GM12865 (cell line): ENCODE measurements at places on chromosomes 11 and 22.
A peak's percentile ranks its signal among the peaks of the same experiment; 100 is the strongest.

- no peak for DNase-seq
Measured at GRCh38 chr22:37778370-37779009, 29.2 kb upstream of the GCAT start.

GRCh38 chr22:20268279-20269012, at the start of gene RTN4R:
TSS of gene RTN4R (minus strand) at chr22:20268318. CDS start at chr22:20268092, 226 bp downstream.
- peak; percentile 44 for DNase-seq

DNA sequence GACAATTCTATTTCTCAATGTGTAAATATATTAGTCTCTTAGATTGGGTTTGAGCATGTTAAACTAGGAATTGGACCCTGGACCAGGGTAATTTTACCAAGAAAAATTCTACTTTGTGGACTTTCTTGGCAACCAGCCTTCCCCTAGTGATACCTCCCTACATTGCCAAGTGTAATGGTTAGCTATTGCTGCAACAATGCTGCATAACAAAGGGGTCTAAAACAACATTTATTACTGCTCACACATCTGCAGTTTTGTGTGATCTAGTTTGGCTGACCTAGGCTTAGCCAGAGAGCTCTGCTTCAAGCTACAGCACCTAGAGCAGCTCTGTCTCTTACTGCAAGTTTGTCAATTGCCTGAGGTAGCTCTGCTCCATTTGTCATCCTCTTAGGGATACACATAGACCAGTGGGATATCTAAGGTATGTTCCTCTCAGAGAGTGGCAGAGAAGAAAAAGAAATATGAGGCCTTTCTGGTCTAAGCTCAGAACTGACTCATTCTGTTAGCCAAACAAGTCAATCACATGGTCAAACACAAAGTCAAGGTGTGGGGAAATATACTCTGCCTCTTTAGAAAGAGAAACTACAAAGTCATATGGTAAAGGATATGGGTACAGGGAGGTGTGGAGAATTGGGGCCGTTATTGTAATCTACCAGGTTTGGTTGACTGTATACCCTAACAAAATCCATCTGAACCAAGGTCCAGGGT, 2.0 kb upstream of the LAYN start:
- DNase-seq: no peak

DNA sequence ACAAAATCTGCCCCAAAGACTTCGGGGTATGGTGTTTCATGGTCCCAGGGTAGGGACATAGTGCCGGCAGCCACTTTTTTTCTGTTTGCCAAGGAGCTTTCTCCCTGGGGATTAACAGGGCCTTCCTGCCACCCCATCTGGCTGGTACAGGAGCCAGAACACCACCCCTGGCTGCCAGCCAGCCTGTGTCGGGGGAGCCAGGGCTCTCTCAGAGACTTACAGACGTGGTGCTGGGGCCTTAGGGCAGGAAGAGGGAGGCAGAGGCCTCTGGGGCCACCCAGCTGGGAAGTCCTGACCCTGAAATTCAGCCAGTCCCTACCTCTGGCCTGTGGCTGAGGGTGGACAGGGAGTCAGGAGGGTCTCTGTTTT, 52.4 kb upstream of the CDON start:
- DNase-seq: no peak

- peak; percentile 70 for DNase-seq
Measured at GRCh38 chr11:67118181-67118766, 789 bp upstream of the KDM2A start.

GRCh38 chr11:18700375-18700774, 1.8 kb downstream of the TMEM86A start:
- no peak for DNase-seq

- DNase-seq: no peak
Measured at GRCh38 chr11:6565988-6566703, 37.3 kb downstream of the RRP8 start.

DNA sequence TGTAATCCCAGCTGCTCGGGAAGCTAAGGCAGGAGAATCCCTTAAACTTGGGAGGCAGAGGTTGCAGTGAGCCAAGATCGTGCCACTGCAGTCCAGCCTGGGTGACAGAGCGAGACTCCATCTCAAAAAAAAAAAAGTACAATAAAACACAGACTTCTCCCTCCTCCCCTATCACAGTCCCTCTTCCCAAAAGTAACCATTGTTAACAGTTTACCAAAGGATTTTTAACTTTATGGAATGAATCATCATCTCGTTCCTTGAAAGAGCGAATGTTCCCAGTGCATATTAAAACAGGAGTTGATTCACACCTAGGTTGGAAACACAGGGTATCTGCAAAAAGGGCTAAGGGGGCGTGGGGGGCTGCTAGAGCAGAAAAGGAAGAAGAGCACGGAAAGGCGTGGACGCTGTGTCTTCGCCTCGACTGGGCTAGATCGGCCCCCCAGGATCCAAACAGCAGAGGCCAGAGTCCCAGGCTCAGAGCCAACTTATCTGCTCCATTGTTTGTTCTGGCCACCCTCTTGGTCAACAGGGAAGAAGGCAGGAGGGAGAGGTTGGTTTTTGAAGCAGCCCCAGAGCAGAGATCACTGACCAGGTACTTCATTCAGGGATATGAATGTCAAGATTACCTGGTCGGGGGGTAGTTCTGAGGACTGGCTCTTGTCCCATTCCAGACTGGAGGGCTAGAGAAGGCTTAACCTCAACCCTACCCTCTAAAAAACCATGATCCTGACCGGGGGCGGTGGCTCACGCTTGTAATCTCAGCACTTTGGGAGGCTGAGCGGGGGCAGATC, 2.1 kb upstream of the AHNAK start:
- no peak for DNase-seq

DNA sequence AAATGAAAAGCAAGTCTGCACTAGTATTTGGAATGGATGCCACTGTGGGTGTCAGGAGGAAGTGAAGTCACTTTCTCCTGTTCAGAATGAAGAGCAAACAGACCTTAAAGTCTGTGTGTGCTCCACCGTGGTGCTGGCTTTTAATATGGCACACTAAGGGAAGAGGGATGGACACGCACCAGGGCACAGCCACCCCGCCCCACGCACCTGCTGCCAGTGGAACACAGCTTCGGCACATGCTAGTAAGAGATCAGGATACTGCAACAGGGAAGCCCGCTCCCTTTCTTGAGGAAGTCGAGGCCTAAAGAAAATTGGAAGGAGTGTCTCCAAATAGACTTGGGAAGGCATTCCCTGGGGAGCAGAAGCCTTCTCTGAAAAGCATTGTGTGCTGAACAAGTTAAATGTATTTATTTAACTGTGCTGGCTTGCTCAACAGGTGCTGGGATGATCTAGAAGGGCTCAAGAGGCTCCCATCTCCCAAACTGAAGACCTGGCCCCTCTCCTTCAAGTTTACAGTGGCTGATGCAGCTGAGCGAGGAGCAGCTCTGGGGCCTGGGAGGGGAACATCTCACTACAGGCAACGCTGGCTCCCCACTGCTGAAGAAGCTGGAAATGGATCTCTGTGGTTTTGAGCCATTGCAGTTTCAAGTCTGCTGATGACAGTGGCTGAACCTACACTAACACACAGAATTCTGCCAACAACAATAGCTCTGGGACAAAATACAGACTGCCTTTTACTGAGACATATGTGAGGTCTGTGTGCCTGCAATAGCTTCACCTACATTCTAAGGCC, 504.6 kb upstream of the B3GAT1 start:
- no peak for DNase-seq

GRCh38 chr11:121909596-121909995, 206.4 kb downstream of the BLID start:
- no peak for DNase-seq

DNA sequence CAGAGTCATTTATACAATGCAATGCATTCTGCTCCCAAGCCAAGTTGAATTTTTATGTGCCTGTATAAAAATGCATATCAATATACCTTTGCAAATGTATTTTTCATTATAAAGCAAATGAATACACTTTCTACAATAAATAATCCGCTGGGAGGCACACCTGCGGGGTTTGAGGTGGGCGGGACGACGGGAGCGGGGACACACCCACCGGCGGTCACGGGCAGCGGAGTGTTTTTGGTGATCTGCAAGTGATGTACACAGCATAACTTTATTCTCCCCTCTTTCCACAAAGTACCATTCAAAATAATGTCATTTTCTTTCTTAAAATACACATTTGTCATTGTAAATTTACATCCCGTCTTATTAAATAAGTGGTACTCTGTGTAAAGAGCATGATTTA, 54.1 kb downstream of the BRD1 start:
- no peak for DNase-seq

DNA sequence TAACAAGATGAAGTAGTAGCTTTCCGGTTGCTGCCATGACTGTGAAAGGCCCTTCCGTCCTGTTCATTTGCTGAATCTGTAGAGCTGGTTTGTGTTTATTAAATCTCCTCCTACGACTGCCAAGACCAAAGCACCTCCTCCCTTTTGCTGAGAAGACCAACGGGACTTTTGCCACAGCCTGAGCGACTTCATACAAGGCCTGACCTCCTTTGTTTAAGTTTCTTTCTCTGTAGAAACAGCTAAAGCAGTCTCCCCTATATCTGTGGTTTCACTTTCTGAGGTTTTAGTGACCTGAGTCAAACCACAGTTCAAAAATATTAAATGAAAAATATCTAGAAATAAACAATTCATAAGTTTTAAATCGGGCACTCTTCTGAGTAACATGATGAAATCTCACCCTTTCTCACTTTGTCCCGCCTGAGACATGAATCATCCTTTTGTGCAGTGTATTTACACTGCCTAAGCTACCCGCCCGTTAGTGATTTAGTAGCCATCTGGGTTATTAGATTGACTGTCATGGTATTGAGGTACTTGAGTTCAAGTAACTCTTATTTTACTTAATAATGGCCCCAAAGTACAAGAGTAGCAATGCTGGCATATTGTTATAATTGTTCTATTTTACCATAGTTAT, 119.1 kb upstream of the LRRC4C start:
- peak; percentile 64 for DNase-seq

DNA sequence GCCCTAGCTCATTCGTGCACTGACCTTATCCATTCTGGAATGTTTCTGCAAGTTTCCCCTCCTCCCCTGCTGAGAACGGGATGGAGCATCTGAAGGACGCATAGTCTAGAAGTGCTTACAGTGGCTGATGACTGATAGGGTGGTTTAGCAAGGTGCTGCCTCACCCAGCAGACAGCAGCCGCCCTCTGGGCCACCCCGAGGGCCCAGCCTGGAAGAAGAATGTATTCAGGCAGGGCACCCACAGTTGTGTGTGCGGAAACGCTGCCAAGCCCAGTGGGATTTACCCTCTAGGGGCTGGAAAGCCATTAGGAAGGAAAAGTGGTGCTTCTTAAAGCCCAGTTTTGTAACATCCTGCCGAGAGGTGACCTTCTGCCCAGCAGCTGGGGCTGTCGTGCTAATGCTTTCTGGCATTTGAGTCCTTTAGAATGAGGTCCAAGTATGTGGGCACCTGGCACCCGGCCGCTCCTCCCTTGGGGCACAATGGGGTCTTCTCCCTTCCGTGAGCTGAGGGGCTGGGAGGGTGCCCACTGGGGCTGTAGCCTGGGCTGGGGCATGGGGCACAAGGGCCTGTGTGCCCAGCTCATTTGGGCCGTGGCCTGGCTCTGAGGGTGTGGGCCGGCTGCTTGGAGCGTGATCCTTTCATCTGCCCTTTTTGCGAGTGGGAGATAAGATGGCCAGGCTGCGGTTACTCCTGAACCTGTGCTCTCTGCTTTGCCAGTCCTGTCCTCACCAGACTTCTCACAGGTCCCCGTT, 14.4 kb downstream of the FBLN1 start:
- DNase-seq: no peak

- no peak for DNase-seq
Measured at GRCh38 chr11:45391168-45391850, 105.2 kb upstream of the SYT13 start.

DNA sequence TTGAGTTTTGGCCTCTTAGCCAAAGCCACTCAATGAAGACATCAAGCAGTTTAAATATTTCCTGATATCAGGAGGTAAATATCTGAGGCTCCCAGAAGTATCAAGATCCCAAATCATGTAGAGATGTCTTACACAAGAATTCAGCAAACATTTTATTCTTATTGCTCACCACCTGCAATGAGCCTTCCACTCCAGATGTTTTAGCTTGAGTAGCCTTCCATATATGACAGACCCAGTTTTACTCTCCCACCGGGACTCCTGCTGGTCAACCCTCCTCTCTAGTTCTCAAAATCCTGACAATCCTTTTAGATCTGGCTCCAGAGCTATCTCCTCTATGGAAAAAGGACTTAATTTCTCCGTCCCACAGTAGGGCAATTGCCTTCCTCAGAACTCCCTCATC, 404.4 kb downstream of the KCNA4 start:
- no peak for DNase-seq

GRCh38 chr22:49727191-49727880, 100.3 kb downstream of the BRD1 start:
- no peak for DNase-seq

GRCh38 chr22:46572911-46573780, 35.7 kb upstream of the CELSR1 start:
- no peak for DNase-seq

DNA sequence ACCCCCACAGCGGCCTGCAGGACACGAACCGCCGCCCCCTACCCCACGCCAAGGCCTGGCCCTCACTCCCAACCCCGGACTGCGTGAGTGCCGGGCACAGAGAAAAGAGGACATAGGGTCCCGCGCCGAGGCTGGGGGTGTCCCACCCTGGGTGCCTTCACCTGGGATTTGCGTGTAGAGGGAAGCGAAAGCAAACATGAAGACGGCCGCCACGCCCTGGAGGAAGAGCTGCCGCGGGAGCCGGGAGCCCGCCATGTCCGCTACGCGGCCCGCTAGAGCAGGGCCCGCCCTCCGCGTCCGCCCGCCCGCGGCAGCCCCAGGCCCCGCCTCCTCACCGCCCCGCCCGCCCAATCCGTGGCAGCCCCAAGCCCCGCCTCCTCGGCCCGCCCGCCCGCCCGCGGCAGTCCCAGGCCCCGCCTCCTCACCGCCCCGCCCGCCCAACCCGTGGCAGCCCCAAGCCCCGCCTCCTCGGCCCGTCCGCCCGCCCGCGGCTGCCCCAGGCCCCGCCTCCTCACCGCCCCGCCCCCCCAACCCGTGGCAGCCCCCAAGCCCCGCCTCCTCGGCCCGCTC, at the start of gene LMF2:
LMF2 (minus strand) TSS at position 282 of the 570 bp plus-strand sequence; CDS start at position 255, 27 bp downstream.
- DNase-seq: no peak

- DNase-seq: no peak
Measured at GRCh38 chr11:102761646-102762238, 18.7 kb downstream of the MMP10 start.

DNA sequence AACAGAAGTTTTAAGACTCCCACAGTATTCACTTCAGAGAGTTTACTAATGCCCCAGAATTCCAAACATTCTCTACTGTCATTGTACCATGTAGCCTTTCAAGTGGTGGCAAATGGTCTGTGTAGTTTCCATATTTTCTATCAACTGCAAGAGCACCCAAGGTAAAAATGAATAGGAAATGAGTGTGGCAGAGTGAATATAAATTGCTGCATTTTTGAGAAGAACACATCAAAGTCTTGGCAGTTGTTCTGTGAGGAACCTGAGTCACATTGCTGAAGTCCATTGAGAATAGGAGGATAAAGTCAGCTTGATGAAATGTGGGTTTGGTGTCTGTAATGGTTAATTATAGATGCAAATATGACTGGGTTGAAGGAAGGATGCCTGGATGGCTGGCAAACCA, 193.6 kb downstream of the AASDHPPT start:
- no peak for DNase-seq

- DNase-seq: no peak
Measured at GRCh38 chr22:17477391-17477833, 85.9 kb upstream of the SLC25A18 start.
